ENCODE measurements at places on chromosomes 13 and 19.

- DNase-seq = no peak
Observed at GRCh38 chr13:110600980-110601379, 14.4 kb upstream of the NAXD start.

GRCh38 chr13:24688950-24689349 is 8.7 kb downstream of the ATP12A start:
- no peak for DNase-seq

- no peak for DNase-seq
Observed at GRCh38 chr13:66576381-66576780, 653.8 kb downstream of the PCDH9 start.

GRCh38 chr13:65095161-65096082 is 2134.7 kb downstream of the PCDH9 start:
- DNase-seq = no peak

- no peak for DNase-seq
Observed at GRCh38 chr19:33879818-33880575, 83.3 kb downstream of the KCTD15 start.

DNA sequence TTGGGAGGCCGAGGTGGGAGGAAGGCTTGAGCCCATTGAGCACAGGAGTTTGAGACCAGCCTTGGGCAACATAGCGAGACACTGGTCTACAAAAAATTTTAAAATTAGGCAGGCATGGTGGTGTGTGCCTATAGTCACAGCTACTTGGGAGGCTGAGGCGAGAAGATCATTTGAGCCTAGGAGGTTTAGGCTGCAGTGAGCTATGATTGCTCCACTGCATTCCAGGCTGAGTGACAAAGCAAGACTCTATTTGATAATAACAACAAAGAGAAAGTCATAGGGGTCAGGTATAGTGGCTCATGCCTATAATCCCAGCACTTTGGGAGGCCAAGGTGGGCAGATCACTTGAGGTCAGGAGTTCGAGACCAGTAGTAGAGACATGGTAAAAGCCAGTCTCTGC is 4.6 kb upstream of the SLC44A2 start:
- no peak for DNase-seq

DNA sequence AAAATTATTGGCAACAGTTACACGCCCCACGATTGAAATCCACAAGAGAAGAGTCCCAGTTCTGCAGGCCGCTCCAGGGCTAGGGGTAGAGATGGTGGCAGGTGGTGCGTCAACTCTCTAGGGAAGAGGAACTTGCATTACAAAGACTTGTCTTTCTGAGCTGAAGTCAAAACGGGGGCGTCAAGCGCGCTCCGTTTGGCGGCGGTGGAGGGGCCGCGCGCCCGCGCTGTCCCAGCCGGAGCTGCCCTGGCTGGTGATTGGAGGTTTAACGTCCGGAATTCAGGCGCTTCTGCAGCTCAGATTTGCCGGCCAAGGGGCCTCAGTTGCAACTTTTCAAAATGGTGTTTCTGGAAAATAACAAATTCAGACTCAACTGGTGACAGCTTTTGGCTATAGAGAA is 38.9 kb downstream of the SOX1 start:
- no peak for DNase-seq

GRCh38 chr13:80894917-80895316 is 554.0 kb upstream of the SPRY2 start:
- DNase-seq = no peak

- no peak for DNase-seq
Observed at GRCh38 chr13:36352350-36352749, 6.2 kb upstream of the SPART start.

- no peak for DNase-seq
Observed at GRCh38 chr19:12784394-12784870, 6.9 kb upstream of the JUNB start.

- DNase-seq = no peak
Observed at GRCh38 chr19:13281567-13282291, 131.5 kb downstream of the IER2 start.

DNA sequence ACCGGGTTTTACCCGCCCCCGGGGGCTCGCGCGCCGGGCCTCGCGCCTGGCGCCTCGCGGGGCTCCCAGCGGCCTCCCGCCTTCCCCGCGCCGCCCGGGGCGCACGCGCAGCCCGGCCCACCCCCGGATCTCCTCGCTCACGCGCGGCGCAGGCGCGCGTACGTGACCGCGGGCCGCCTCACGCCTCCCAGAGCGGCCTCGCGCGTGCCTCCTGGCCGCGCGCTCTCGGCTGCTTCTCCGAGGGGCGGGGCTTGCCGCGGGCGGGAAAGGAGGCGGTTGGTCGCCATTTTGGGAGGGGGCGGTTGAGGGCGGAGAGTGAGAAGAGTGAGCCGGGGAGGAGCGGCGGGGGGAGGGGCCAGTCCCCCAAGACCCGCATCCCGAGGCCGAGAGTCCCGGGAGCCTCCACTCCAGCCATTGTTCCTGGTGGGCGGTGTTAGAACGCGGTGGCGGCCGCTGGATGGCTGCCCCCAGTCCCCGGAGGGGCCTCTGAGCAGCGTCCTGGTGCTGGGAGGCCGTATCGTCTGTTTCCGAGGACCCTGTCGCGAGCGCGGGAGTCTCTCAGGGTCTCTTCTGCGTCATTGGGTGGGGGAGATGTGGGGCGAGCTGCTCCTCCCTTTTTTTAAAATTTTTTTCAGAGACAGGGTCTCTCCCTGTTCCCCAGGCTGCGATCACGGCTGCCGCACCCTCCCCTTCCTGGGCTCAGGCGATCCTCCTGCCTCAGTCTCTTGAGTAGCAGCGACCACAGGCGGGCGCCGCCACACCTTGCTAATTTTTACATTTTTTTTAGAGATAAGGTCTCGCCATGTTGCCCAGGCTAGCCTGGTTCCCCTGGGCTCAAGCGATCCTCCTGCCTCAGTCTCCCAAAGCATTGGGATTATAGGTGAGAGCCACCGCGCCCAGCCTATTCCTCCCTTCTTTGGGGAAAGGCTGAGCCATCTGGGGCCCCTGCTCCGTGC is at the start of gene ZNF541:
Gene ZNF541, minus strand, starts transcription at position 78 of the 956 bp plus-strand sequence. CDS start 17,292 bp downstream, outside the sequence.
- DNase-seq = no peak

DNA sequence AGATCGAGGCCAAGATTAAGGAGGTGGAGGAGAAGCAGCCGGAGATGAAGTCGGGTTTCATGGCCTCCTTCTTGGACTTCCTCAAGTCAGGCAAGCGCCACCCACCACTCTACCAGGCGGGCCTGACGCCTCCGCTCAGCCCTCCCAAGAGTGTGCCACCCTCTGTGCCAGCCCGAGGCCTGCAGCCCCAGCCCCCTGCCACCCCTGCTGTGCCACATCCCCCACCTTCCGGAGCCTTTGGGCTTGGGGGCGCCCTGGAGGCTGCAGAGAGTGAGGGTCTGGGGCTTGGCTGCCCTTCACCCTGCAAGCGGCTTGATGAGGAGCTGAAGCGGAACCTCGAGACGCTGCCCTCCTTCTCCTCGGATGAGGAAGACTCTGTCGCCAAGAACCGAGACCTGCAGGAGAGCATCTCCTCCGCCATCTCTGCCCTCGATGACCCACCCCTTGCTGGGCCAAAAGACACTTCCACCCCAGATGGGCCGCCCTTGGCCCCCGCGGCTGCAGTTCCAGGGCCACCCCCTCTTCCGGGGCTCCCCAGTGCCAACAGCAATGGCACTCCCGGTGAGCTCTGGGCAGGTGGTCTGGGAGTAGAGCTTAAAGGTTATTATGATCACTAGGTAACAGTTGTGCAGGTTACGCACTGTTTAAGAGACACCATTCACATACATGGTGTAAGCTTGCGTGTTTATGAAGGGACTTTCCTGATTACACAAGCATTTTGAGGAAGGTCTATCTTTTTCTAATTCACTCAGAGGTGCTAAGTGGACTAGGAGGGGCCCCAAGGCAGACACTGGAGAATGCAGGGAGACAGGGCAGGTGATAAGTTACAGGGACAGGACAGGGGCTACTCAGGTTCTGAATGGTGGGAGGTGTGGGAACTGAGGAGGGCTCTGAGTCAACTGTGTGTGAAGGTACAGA is 8.7 kb downstream of the PRR12 start:
- no peak for DNase-seq

DNA sequence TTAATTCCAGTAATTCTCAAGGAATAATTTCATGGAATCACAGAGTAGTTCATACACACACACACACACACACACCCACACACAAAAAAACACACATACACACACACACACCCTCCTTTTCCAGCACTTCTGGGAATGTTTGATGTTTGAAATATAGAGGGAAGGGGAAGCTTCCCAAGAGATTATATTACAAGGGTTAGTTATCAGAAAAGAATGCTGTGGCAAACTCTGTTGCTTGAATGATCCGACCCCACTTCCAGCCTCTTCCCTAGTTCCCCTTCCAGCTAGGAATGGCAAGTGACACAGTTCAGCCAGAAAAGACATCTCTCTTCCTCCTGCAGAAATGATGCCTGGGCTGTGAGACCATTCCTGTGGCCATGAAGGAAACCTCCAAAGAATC is 49.9 kb downstream of the KCTD12 start:
- no peak for DNase-seq

DNA sequence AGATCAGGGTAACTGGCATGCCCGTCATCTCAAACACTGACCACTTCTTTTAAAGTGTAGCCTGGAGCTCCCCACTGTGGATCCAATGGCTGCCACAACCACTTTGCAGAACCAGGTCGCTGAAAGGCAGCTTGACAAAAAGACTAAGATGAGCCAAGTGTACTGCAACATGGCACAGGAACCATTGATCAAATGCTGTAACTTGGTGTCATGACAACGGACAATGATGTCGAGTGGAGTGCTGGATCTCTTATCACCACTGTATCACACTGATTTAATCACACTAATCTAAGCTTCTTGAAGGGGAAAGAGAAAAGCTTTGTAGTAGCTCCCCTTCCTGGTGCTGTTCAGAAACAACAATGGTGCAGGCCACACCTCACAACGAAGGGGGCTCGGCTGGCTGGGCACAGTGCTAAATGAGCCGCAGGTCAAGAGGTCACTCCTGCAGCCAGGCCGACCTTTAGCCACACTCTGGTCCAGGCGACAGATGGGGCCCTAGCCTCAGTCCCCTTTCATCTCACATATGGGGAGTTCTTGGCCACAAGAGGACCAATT is 2.2 kb upstream of the TNFRSF19 start:
- DNase-seq = no peak

DNA sequence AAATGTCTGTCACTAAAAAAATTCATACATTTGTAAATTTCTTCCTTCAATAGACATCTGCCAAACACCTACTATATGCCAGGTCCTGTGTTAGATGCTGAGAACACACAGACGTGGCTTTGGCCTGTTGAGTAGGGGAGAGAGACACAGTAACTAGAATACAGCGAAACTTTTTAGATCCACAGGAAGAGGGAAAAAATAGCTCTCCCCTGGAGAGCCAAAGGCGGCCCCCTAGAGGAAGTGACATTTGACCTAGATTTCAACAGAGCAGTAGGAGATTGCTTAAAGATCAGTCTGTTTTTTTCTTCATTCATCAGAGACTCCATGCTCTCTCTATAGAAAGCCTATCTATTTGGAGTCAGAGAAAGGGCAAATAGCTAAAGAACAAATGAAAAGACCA is 11.3 kb downstream of the LCP1 start:
- no peak for DNase-seq

GRCh38 chr19:11141937-11142527 is 13.6 kb downstream of the SPC24 start:
- DNase-seq = no peak

DNA sequence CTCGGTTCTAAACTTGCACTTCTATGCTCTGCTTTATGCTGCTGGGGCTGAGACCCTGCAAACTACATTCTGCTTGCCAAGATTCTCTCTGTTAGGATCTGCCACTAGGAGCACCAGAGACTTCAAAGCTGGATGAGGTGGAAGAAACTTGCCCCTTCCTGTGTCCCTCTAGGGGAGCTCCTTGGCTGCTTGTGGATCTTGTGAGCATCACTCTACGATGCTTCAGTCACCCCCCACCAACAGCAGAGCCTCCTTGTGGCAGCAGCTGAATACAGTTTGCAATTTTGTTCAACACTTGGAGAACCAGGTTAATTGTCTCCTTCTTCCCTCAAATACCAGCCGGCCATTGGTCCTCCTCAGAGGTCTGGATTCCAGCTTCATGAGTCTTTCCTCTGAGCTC is 310.6 kb downstream of the FGF14 start:
- DNase-seq = no peak

DNA sequence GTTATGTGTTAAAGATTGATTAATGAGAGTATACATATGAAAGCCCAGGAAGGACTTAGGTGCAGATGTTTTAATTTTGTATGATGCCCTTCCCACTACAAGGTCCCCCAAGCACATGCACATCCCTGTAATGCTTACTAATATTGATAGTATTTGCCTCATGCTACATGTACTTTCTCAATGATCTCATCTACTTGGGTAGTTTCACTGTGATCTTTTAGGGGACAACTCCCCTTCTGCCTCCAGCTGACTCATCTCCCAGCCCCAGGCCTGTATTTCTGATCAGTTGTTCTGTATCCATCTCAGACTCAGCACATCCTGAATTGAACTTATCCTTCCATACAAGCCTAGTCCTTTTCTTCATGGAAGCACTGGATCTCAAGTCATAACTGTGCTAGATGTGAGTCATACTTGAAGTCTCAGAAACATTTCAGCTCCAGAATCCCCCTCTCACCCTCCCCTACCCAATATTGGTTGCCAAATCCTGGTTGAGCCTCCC is 49.4 kb upstream of the INTS6 start:
- DNase-seq = no peak

GRCh38 chr19:5953680-5954213 is 24.2 kb downstream of the RANBP3 start:
- DNase-seq = no peak

DNA sequence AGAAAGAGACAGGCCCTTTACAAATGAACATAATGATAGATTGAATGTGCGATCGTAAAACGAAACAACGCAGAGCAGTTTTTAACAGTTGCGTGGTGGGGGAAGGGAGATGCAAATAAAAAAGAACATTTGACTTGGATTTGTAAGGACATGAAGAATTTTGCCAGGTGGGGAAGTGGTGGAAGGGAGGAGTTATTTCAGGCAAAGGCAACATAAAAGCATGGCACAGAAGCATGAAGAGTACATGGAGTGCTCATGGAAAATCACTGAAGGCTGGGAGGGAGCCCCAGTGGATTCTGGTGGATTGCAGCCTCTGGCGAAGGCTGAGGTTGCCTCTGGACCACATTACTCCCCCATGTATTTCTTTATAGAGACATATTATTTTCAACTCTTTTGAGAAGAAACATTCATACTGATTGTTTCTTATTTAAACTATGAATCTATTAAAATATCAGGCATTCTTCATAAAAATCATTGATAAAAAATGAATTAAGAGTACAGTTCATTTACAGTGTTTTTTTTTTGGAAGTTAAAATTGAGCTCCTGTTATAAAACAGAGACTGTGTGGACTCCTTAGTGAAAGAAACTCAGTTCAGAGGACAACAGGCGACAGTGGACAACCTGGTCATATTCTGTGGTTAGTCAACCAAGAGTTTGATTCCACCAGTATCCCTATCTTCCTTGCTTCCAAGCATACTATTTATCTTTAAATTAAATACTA is 57.5 kb downstream of the STARD13 start:
- DNase-seq = no peak

Measured in MM.1S (cell line).